ENCODE measurements at places on chromosomes 12 and 14.

DNA sequence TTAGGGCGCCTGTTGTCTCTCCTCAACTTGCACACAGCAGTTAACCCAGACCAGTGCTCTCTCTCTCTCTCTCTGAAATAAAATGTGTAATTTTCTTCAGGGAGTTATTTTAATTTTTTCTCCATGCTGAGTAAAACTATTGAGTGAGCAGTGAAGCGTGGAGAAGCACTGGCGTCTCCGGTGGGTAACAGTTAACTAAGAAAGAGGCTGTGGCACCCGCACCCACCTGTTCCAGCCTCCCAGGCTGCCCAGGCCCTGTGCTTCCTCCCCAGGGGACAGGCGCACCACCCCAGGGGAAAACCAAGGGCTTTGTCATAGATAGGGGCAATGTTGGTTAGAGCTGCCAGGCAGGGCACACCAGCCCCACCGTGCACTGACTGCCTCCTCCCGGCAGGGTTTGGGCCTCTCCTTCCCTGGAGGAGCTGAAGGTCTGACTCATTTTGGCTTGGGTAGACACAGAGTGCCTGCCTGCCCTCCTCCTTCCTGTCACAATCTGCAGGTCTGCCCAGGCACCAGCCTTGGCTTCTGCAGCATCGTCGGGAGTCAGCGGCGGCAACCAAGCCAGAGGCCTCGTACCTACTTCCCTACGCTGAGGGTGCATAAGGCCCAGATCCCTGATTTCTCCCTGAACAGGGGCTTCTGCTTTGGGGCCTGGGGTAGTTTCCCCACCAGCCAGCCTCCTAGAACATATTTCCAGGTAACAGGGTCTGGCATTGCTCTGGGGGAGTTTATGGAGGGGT is 3.9 kb downstream of the HOXC5 start:
- DNase-seq, result peak; percentile 63

DNA sequence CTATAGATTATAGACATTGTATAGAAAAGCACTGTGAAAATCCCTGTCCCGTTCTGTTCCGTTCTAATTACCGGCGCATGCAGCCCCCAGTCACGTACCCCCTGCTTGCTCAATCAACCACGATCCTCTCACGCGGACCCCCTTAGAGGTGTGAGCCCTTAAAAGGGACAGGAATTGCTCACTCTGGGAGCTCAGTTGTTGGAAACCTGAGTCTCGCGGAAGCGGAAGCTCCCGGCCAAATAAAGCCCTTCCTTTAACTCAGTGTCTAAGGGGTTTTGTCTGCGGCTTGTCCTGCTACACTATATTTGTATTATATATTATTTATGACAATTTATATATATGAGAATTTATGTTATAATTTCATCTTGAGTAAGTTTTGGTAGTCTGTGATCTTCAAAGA is 213.6 kb upstream of the AMIGO2 start:
- DNase-seq, result no peak

- peak; percentile 92 for DNase-seq
These were observed 1.8 kb upstream of the RNASE4 start for GRCh38 chr14:20682435-20683124.

DNA sequence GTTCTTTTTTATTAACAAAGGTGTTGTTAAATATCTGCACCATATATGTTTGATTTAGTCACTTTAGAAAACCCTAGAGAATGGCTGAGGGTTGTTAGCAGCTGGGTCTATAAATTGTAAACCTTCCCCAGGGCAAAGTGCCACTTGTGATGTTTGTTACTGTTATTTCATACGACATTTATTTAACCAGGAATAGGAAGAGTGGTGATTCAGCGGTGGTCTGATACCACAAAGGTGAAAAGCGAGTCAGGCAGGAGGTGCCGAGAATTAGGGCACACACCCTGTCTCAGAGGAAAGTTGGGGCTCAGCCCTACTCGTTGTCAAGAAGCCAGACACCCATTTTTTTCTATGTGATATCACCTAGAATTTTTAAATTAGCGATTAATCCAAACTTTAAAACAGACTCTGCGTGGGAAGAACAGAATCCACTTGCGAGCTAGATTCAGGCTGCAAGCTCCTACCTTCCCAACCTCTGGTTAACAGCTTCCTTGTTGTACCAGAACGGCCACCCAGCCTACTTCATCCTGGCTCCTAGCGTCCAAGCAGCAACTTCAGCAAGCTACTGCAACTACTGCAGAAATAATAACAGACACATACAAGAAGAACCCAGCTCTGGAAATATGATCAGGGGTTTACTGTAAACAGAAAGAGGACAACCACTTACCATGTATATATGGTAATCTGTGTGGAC is 126.7 kb downstream of the TMEM132D start:
- no peak for DNase-seq

GRCh38 chr14:31682768-31683167 is 121.6 kb downstream of the NUBPL start:
- no peak for DNase-seq

DNA sequence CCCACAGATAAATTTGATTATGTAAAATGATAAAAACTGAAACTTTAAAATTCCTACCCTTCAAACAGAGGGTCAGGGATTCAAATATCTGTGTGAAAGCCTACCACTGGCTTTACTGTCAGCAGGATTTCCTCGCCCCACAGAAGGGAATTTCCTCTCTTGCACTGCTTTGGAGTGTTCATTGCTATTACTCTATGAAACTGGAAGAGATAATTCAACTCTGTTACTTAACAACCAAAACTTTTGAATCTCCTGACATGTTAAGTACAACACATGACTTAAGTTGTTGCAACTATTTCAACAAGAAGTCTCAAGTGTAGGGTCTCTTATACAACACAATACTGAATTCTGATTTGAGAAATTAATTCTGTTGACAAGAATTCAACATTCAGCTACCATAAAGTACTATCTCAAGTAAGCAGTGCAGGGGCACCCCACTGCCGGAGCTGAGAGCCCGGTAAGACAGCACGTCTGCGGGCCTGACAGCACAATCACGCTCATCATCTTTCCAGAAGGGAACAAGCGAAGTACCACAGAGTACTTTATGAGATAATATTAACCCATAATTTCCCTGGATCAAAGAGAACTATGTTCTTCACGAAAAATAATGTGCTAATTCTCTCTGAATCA is 22.9 kb downstream of the DICER1 start:
- peak; percentile 58 for DNase-seq

GRCh38 chr12:63068857-63069442 is 82.1 kb downstream of the AVPR1A start:
- peak; percentile 77 for DNase-seq

DNA sequence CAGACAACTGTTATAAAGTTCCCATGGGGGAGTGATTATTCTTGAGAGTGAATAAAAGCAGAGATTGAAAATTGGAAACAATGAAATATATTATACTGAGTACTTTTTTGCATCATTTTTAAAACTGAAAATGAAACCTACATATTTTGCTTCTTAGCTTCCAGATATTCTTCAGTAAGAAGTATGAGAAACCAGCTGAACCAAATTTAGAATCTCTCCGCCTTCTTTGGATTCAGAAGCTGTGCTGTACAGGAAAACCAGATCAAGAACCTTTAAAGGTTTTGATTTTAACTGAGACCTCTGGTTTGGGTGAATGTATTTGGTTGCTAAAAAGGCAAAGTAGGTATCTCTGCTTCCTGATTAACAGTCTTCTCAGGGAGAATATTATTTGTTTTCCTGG is 109.4 kb downstream of the AKAP6 start:
- no peak for DNase-seq

DNA sequence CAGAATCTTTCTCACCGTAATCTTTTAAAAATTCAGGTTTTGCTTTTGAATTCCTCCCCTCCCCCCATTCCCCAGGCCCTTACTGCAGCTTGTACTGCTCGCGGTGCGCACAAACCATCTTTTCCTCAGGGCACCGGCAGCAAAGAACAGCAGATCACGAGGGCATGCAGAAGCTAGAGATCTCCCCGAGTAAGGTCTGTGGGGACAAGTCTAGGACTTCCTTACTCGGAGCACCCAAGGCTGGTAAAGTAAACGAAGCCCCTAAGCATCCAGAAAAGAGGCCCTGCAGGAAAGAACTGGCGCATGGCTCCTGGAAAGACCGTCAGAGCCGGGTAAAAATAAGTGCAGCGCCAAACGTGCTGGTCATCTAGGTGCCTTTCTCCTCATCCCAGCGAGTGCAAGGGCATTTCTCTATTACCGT is 727 bp downstream of the LDHB start:
- peak; percentile 52 for DNase-seq

DNA sequence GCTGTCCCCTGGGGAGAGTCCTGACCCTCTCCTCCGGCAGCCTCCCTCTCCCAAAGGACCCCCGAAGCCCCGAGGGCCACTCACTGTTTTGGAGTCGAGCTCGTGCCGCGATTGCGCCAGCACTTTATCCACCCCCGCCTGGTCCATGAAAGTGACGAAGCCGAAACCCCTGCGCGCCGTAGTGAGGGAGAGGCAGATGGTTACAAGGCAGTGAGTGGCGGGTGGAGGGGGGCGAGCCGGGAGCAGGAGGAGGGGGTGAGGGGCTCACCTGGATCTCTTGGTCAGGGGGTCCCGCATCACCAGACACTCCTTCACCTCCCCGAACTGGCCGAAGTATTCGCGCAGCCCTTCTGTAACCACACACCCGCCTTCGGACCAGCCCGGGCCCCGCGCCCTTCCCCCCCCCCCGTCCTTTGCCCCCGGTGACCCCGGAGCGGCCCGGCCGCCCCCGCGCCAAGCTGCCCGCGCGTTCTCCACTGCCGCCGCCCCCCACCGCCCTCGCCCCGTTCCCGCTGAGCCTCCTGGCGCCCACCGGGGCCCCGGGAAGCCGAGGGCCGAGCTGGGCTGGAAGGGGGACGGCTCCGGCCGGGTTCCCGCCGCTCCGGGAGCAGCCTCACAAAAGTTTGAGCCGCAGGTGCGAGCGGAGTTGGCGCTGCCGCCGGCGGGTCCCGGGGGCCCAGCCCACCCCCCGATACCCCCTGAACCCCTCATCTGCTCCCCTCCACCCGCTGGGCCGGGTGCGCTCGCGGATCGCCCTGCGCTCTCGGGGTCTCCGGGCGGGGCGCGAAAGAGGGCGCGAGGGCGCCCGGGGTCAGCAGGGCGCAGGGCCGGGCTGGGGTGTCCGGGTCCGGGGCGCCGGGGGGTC is 808 bp downstream of the MSI1 start:
- no peak for DNase-seq

- no peak for DNase-seq
These were observed 22.2 kb downstream of the ST8SIA1 start for GRCh38 chr12:22312336-22312735.

DNA sequence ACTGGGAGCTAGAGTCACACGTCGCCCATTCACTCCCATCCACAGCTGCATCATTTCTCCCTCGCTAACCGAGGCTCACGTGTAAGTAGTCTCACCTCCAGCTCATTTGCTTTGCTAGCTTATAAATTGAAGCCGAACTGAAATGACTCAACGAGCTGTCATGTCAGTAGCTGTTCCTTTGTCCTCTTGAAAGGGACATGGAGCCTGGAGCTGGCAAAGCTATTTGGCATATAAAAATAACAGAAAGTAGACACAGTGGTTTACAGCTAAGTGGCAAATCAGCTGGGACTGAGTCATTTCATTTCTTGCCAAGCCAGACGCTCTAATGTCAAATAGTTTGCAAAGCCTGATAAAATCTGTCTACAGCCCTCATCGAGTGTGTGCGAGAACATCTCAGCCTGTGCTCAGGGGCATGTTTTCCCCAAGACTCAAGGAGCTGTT is 114.4 kb upstream of the TMEM233 start:
- no peak for DNase-seq

DNA sequence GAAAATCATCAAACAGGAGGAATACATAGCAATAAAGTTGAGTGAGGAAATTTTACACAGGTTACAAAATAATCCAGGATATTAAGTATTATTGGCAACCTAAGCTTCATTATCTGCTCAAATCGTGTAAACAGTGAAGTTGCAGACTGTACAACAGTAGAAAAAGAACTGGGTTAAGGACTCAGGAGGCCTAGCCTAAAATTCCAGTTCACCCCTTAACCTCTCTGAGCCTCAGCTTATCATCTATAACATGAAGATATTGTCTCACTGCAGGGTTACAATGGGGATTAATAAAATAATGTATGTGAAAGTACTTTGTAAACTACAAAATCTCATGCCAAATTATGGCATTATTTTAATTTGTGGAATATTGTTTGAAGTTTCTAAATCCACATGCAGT is 26.0 kb downstream of the DDHD1 start:
- DNase-seq, result no peak

- peak; percentile 99 for DNase-seq
These were observed 12.7 kb downstream of the BDKRB1 start for GRCh38 chr14:96268431-96269358.

- no peak for DNase-seq
These were observed 25.6 kb downstream of the NDUFA12 start for GRCh38 chr12:94977766-94978468.

- peak; percentile 27 for DNase-seq
These were observed 114.2 kb downstream of the TTC6 start for GRCh38 chr14:37709419-37710195.

DNA sequence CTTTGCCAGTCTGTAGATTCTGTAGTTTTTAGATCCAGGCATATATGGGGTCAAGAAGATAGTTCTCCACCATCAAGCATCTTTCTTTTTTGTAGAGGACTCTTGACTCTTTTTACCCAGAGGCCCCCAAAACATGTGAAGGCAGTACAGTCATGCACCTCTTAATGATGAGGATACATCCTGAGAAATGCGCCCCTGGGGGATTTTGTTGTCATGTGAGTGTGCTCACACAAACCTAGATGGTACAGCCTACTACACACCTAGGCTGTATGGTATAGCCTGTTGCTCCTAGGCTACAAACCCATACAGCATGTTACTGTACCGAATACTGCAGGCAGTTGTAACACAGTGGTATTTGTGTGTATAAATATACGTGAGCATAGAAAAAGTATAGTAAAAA is 23.0 kb downstream of the EVL start:
- DNase-seq, result no peak

DNA sequence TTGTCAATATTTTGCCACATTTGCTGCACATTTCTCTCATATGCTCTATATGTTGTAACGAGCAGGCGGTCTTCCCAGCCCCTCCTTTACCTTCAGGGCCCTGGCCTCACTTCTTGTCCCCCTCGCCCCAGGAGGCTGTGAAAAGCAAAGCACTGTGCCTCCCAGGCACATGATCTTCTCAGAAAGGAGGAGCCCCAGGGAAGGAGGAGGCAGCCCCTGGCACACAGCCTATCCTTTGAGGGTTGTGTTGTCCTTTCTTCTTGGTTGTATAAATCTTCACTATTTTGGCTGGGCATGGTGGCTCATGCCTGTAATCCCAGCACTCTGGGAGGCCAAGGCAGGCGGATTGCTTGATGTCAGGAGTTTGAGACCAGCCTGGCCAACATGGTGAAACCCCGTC is 77.0 kb downstream of the PPP2R5C start:
- DNase-seq, result no peak

Data from amniotic epithelial cell (primary cell).